T-helper 2 cell treated with Interferon-gamma antibody and Interleukin-4, amounts not matched to agents 5 μg/mL and 100 μg/mL, for 36 hours (primary cell): ENCODE measurements at places on chromosomes 13 and 19.

DNA sequence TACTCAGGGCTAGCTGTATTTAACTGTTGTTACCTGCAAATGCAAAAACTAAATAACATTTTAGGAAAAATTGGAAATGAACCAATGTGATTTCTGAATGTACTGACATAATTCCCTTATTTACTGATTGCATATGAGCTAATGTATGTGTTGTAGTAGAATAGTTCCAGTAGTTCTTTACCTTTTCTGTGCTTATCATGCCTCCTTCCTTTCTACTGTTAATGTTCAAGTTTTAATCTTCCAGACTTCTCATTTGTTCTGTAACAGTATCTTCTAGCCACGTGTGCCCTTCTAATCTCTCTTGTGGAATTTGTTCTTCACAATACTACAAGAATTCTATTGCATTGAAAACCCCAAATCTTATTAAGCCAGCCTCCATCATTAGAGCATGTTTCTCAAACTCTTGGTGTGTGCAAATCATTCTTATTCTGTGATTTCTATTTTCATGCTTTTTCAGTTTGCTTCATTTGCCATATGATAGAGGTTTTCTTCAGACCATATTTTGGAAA lies 17.7 kb downstream of the LSM14A start:
- DNase-seq, result no peak

- no peak for DNase-seq
Observed at GRCh38 chr19:29860492-29860891, 48.7 kb downstream of the CCNE1 start.

GRCh38 chr19:848386-848921 lies 3.6 kb upstream of the ELANE start:
- no peak for DNase-seq

DNA sequence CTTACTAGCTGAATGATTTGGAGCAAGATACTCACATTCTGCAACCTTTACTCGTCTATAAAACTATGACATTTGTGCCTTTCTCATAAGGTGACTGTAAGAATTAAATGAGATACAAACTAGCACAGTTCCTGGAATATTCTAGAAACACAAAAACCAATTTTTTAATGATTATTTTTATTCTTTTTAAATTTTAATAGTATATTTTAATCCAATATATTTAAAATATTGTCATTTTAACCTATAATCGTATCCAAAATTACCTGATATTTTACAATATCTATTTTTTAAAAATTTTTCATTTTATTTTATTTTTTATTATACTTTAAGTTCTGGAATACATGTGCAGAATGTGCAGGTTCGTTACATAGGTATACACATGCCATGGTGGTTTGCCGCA lies 238.1 kb downstream of the OLFM4 start:
- no peak for DNase-seq

- DNase-seq, result no peak
Observed at GRCh38 chr13:112244061-112244460, 132.1 kb upstream of the SPACA7 start.

GRCh38 chr19:58544591-58545285 lies 874 bp downstream of the TRIM28 start:
- DNase-seq, result no peak

DNA sequence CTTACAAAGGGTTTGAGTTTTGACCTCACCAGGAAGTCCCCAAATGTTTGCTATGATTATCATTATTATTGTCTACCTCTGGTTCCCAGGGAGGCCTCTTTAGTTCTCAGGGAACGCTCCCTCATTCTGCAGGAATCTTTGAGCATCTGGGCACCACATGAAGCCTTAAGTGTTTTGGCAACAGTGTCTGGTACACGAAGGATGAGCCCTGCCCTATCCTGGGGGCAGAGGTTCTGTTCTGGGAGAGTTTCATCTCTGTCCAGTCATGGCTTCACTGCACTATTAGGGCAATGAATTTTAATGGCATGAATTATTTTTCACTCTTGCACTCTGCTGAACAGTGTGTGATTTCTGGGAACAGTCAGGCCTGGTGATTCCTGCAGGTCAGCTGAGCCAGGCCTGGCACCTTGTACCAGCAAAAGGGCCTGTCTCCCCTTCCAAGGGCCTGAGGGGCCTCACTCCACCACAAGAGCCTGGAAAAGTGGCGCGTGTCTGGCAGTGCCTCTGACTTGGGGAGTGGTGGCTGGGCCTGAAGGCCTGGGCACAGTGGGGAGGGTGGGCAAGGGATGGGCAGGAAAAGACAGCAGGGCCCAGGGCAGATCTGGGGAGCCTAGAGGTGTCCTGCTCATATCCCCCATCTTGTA lies 4.6 kb downstream of the FAM187B start:
- DNase-seq, result no peak

DNA sequence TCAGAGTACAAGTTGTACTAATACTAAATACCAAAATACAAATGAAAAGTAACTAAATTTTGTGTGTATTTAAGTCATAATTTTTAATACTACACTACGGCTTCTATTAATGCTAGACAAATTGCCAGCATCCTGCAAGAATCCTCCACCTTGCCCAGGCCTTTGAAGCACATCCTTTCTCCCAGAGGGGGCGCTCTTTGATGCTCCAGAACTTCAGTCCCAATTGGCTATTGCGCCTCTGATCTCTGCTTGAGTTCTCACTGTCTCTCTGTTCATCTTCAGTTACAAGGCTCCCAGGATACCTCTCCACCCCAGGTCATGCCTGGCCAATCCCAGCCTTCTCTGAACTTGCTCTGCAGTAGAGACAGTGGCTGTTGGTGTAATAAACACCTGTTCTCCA lies 141.0 kb downstream of the DCLK1 start:
- DNase-seq, result no peak

- no peak for DNase-seq
Observed at GRCh38 chr13:36454987-36455386, 22.7 kb downstream of the CCNA1 start.

GRCh38 chr13:59970847-59971246 lies 192.9 kb downstream of the DIAPH3 start:
- DNase-seq, result no peak

DNA sequence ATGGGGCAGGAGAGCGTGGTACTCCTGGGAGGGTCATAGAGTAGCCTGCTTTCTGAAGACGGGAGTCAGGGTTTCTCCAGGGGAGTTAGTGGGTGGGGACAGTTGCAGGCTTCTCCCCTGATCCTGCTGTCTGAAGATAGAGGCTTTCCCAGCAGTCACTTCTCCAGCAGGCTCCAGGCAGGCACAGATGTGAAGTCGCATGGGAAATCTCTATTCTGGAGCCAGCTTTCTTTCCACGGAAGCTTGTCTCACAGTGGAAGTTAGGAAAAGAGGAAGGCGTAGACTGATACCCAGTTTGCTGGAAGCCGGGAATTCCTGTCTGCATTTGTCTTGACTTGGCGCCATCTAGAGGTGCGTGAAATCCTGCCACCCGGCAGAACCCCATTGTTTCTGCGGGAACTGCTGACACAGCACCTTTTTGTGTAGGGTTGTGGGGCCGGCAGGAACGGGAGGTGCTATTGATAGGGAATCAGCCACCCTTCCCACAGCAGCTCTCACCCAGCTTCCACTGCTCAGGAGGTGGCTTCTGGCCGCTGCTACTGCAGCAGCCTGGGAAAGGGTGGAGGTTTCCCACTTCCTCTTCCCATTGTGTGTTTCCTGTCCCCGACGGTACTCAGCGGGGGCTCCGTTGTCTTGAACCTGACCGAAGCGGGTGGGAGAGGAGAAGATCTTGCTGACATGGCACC lies 28.5 kb upstream of the NPAS1 start:
- peak; percentile 50 for DNase-seq

- DNase-seq, result peak; percentile 57
Observed at GRCh38 chr13:93794197-93794885, 567.7 kb downstream of the GPC6 start.

DNA sequence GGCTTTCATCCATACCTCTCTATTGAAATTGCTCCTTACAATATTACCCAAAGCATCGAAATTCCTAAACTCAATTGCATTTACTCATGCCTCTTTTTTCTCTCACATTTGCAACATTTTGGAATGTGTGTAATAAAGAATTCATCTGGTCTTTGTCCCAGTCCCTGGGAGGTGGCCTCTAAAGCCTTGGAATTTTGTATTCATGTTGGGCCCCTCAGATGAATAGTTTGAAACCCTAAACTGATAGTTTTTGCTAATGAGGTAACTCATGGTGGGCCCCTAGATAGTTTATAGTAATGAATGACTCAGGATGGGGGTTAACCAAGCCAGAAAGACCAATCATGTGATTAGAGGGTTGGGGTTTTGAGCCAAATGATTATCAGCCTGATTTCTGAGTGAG lies 490.4 kb downstream of the DIAPH3 start:
- DNase-seq, result no peak

GRCh38 chr19:9175326-9175725 lies 3.5 kb upstream of the OR7D2 start:
- DNase-seq, result no peak

DNA sequence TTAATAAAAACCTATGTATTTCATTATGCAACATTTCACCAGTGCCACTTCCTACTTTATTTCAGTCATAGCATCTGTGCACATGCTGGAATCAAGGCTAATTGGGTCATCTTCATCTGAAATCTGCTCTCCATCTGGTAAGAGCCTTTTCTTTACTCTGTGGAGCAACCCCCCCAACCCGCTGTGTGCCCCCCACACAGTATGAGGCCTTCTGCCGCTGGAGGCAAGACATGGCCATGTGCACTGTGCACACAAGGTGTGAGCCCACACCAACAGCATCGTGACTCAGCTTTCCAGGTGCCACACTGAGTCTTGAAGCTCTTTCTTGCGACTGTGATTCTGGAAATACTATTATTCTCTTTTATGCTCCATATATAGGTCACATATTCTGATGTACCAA lies 471.0 kb downstream of the TBC1D4 start:
- DNase-seq, result no peak

GRCh38 chr19:1445932-1446712 lies 3.8 kb upstream of the APC2 start:
- DNase-seq, result no peak

DNA sequence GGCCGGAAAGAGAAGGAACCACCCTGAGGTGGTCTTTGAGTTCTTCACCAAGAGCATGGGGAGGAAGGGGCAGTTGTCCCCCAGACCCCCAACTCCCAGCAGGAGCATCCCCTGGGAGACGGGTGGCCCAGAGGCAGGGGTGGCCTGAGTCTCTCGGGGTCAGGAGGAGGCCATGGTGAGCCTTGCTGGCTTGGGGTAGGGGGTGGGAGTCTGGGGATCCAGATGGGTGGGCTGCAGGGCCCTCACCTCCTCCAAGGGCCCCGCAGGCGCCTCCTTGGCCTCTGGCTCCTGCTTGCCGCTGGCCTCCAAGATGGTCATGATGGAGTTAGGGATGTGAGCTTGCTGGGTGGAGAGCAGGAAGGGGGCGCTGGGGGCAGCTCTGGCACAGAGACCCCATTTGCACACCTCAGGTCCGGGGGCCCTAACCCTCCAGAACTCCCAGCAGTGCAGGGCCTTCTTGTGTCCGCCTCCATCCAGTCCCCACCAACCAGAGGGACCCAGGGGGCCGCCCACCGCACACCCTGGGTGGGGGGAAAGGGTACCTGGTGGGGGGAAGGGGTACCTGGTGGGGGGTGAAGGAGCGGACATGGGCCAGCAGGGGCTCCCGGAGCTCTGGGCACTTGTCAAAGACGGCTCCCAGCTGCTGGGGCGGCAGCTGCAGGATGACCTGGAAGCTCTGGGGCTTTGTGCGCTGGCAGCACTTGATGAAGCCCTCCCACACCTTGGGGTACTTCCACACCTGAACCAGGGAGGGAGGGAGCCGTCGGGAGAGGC lies 1.3 kb upstream of the RSPH6A start:
- no peak for DNase-seq

- no peak for DNase-seq
Observed at GRCh38 chr13:111145506-111145905, 30.4 kb downstream of the ARHGEF7 start.

- no peak for DNase-seq
Observed at GRCh38 chr13:75932636-75933035, 296.5 kb downstream of the LMO7 start.

DNA sequence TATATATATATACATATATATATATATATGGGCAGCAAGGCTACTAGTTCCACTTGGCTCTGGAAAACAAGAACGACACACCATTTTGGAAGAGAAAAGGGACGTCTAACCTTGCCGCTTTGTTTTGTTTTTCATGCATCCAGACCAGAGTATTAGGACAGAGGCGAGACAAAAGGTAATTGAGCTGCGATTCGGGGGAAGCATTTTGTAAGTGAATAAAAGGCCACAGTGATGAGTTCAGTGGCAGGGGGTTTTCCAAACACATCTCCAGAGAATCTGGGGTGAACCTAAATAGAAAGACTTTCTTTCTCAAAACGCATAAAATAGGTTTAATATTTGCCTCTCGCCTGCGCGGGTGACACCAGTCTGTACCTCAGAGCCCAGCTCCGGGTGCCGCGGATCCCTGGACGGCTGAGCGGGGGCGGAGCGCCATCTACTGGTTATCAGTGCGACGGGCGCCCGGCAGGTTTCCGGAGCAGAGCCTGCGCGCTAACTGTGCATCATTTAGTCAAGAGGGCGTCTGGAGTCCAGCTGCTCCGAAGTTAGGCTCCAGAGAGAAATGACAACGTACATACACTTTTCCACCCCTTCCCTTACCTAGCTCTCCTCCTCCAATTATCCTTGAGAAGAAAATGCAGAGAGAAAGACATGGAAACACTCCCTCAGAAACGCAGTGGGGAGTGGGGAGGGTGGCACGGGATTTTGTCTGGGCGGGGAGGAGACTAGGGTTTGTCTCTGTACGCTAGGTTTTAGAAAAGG lies 262.3 kb downstream of the TBC1D4 start:
- peak; percentile 77 for DNase-seq

DNA sequence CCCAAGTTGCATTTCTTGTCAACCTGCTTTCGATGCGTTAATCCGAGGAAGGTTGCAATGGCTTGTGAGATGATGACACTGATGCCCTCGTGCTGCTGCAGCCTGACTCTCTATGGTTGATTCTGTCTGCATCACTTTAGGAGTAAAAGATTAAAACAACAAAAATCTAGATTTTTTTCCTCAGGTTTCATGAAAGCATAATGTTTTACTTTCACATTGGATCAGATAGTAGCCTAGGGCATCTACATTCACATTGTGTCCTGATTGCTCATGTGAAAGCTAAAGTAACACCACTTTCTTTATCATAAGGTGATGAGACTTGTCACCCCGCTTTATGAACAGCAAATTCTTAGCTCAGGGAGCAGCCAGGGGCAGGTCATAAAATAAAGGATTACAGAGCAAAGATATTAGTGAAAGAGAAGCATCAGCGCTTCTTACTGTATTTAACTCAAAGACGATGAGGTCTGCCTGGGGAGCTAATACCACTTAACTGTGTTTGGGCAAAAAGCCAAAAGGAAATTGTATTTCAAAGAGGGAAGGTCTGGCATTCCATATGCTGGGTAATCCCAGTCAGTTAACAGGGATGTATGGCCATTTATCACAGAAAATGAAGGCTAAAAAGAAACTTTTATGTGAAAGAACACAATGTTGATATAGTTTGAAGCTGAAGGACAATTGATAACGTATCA lies 270.5 kb downstream of the GPC6 start:
- DNase-seq, result no peak

- DNase-seq, result no peak
Observed at GRCh38 chr13:111330066-111330610, 9.7 kb downstream of the TEX29 start.

GRCh38 chr13:24267274-24267673 lies 42.1 kb upstream of the C1QTNF9 start:
- DNase-seq, result no peak
